Stimulated activated CD8-positive, alpha-beta memory T cell treated with anti-CD3 and anti-CD28 coated beads, Interleukin-15, amount 100 ng/mL, for 48 hours (primary cell): ENCODE measurements at places on chromosomes 12 and 14.

DNA sequence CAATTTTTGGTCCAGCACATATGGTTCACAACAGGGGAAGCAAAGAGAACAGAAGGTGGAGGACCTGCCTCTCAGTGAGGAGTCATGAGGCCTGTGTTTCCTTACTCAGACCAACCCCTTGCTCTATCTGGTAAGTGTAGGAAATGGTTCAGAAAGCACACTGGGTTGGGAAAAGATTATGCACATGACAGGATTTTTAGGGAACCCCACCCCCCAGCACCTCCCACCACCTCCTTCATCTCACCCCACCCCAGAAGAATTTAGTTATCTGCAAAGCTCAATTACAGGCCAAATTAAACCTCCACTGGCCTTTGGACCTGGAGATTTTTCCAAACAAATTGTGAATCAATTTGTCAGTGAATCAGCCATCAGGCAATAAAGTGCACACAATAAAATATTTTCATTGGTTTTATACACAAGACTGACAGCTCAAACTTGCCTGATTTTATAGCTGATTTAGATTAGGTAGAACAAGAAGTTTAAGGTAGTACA lies 132.8 kb downstream of the DACT1 start:
- no peak for DNase-seq

GRCh38 chr12:13293096-13293495 lies 96.6 kb downstream of the EMP1 start:
- no peak for DNase-seq

DNA sequence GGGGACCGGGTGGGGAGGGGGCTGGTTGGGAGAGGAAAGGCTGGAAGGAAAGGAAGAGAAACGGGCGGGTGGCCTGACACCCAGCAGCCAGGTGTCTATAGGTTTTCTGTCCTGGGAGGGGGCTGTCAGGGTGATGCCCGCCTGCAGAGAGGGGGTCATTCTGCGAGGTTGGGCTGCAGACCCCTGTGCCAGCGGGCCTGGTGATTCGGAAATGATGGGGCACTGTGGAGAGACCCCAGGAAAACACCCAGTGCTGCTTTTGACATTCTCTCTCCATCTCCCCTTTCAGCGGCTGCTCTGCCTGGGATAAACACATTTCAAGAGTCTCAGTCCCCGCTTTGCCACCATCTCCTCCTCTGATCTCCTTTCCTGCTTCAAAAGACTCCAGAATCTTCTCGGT lies 168.5 kb upstream of the RTL1 start:
- DNase-seq, result no peak

- no peak for DNase-seq
These were observed 1.2 kb upstream of the LRP1-AS start for GRCh38 chr12:57148469-57149244.
